ENCODE measurements at places on chromosomes 1 and 21.

DNA sequence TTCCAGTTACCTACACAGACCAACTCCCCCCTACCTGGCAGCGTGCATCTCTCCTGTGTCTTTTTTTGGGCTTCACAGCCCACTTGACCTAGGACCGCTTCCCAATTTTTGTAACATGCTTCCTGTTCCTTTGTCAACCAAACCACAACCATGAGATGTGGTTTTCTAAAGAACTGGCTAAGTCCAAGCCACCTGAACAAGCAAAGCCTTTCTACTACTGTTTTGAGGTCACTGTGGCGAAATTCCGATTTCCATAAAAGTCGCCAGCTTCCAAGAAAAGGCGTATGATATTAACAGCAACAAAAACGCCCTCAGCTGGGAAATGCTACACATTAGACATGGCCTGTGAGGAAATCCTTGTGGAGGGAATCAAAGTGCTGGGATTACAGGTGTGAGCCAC lies 12.7 kb upstream of the AK2 start:
- no peak for DNase-seq

DNA sequence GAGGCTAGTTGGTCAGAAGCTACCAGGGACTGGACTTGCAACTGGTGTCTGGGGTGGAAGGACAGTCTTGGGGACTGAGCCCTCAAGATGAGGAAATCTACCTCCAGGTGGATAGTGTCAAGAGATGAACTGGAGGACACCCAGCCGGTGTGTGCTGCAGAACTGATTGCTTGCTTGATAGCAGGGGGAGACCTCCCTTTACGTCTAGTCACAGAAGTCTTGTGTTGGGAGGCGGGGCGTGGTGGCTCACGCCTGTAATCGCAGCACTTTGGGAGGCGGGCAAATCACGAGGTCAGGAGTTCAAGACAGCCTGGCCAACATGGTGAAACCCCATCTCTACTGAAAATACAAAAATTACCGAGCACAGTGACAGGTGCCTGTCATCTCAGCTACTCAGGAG lies 4.9 kb downstream of the RCC2 start:
- no peak for DNase-seq

DNA sequence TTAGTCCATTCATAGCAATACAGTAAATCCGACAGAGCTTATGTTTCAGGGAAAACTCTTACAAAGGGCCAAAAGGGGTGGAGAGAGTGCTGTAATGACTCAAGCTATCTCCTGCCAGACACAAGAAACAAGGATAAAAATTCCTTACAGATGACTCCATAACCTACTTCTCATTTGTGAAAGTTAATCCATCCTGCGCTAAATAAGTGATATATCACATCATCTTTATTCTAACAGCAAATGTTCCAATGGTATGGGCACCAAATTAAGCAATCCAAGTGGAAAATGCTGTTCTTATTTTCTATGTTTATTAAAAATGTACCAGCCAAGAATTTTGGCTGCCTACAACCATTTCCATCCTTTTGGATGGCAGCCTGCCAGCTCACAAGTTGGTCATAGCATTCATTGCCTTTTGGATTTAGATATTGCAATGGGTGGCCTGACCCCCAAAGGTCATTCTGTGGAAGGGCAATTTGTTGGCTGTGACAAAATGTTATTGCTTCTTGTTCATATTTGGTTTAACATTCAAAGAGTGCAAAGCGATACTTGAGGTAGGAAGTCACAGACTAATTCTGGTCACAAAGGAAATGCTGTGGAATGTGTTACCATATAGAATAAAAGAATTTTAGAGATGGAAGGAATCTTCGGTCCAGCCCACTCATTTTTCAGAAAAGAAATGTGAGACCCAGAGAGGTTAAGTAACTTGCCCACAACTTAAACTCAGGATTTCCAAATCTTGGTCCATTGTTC lies 2.8 kb upstream of the ENAH start:
- no peak for DNase-seq

- no peak for DNase-seq
Measured at GRCh38 chr1:232017057-232017456, 390.5 kb downstream of the DISC1 start.

DNA sequence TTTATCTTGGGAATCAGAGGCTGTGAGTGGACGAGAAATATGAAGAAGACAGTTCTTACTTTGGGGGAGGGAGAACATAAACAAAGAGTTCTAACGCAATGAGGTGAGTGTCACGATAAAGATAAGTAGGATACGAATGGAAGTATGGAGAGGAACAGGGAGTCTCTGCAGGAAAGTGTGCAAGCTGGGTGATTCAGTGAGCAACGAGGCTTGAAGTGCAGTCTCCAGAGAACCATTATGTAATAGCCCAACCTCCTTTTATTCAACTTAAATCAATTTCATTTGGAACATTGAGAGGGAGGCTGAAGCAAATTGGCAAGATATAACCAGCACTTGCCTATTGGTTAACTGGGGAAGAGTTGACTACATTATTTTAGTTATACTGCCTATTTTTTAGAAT lies 99.3 kb upstream of the PLD5 start:
- DNase-seq, result no peak

DNA sequence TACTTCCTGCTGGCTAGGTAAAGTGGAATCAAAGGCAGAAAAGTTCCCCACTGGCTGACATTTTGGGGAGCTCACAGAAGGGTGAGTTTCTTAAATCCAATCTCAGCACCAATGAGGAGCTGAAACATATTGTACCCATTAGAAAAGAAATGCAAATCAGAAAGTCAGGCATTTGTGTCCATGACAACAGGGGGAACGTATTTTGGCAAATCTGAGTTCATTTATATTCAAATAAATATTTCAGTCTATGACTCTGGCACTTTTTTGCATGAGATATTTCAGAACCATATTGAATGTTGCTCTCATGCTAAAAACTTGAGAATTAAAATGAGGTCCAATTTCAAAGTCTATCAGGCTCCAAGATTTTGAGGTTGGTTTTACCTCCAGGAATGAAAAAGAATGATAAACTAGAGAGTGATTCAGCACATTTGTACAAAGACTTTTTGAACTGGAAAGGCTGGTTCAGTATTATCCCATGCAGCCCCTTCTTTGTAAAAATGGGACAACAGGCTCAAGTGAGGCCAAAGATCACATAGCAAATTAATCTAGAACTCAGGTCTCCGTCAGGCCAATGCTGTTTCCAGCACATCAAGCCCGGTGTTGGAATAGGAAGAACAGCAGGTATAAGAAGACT lies 202.2 kb downstream of the RRAGC start:
- DNase-seq, result no peak

GRCh38 chr1:43592051-43592665 lies 57.8 kb upstream of the KDM4A start:
- DNase-seq, result no peak
